ENCODE measurements at places on chromosomes 6 and 20. TPM values are rescaled to one million over a fixed set of nuclear protein-coding genes. Genes with fewer than 3 reads are reported as not detected.

The SSTR4 gene
- total RNA-seq: not detected

The RAMACL gene
- total RNA-seq: 2.3 TPM

DNA sequence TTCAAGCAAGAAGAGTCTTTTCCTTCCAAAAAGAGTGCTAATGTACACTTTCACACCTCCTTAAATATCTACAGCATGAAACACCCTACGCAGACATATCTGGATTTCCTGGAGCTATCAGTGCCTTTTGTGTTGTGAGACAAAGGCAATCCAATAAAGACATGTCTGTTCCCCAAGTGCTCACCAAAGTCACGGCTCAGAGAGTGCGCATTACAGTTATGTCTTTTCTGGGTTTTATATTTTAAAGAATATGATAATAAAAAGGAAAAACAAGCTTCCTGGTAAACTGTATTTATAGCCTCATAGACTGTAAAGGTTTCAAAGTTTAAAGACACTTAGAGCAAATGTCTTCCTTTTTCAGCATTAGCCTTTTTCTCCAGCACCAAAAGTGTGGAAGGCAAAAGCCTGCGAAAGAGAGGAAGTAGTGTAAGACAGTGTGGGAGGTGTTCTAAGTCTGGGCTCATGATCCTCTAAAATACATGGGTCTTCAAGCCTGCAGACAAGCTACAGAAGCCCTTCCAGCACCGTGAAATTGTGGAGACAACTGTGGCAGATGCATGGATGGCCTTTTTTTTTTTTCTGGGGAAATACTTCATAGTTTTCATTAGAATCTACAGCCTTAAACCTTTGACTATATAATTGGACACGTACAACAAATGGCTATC, 135.0 kb upstream of the SLC35B3 start:
- DNase-seq: no peak

DNA sequence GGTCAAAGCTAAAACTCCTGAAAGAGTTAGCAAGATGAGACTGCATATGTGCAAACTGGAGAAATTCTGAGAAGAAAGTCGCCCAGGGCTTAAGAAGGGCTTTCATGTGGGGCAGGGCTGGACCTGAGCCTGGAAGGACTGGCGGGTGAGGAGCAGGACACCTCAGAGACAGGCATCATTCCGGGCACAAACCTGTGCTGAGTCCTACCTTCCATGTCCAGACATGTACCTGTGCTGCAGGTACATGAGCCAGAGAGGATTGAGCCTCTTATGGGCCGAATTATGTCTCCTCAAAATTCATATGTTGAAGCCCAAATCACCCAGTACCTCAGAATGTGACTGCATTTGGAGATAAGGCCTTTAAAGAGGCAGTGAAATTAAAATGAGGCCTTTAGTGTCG, 171.0 kb downstream of the QRSL1 start:
- no peak for DNase-seq

GRCh38 chr20:50540620-50541605, 30.7 kb downstream of the PTPN1 start:
- DNase-seq: peak; percentile 79

GRCh38 chr6:155544677-155545076, 89.0 kb upstream of the NOX3 start:
- no peak for DNase-seq

The NMBR gene
- under 0.01 TPM for total RNA-seq

- no peak for DNase-seq
These were observed 283.8 kb upstream of the BMP2 start for GRCh38 chr20:6483727-6484126.

DNA sequence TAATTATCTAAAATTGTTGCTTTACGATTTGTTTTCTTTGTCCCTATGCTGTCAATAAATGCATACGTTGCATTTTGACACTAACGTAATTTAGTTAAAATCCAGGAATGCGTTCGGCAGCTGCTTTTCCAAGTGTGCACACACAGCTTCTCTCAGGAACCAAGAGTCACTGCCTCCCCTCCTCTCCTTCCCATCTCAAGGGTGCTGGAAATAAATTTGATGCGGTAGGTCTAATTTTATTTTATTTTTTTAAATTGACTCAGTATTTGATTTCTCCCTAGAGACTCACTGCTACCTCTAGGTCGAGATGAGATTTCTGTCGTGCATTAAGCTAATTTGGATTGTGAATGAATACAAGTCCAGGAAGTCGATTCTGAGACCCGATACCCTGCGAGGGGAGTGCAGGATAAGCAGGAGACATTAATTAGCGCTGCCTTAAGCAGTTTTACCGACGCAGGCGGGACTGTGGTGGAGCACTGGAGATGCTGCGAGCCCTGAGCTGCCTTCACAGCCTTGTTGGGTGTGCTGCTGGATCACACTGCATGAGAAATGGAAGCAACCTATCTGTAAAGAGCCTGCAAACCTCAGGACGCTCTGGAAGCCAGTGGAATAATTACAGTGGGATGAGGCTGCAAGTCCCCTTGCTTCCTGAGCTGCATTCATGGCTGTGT, 381.2 kb downstream of the C6orf118 start:
- DNase-seq: peak; percentile 3

- peak; percentile 48 for DNase-seq
These were observed 70.4 kb downstream of the BACH2 start for GRCh38 chr6:90226257-90226656.

DNA sequence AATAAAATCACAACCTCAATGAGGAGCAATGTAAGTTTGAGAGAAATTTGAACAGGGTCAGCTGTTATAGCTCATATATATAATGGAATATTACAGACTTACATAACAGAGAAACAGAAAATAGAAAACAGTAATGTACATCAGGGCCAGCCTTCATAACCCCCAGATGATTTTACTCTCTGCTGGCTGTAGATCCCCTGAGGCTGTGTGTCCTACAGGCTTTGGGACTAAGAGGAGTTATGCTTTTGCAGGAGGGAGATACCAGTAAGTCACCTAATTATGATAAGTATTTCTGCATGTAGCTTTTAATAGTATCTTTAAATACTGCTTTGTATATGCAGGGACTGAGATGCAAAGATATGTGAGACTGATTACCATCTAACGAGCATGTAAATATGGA, 105.8 kb upstream of the ASCC3 start:
- DNase-seq: no peak

- DNase-seq: no peak
These were observed 156.3 kb downstream of the CARMIL1 start for GRCh38 chr6:25435416-25435985.

GRCh38 chr20:6613280-6613861, 154.1 kb upstream of the BMP2 start:
- no peak for DNase-seq

DNA sequence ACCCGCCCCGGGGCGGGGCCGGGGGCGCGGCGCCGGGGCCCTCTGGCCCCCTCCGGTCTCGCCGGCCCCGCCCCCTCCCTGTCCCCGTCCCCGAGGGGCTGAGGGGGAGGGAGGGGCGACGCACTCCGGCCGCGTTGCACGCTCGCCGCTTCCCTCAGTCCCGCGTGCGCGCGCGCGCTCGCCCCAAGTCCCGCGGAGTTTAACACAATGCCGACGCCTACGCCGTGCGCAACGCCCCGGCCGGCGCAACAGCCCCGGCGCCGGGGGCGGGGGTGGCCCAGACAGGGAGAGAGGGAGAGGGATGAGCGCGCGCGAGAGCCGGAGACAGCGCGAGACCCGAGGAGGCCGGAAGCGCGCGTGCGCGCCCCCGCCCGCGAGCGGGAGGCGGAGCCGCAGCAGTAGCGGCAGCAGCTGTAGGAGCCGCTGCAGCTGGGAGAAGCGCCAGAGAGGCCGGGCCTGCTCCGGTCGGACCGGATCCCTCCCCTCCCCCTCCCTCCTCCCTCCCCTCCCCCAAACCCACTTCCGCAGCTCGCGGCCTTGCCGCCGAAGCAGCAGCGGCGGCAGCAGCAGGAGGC, 996 bp downstream of the ZBTB2 start:
- DNase-seq: peak; percentile 98

GRCh38 chr6:37536491-37537190, 36.9 kb upstream of the CCDC167 start:
- no peak for DNase-seq

- DNase-seq: no peak
These were observed 55.9 kb upstream of the LOC128125822 start for GRCh38 chr6:63516186-63516944.

The ACAT2 gene
- 121 TPM for total RNA-seq

DNA sequence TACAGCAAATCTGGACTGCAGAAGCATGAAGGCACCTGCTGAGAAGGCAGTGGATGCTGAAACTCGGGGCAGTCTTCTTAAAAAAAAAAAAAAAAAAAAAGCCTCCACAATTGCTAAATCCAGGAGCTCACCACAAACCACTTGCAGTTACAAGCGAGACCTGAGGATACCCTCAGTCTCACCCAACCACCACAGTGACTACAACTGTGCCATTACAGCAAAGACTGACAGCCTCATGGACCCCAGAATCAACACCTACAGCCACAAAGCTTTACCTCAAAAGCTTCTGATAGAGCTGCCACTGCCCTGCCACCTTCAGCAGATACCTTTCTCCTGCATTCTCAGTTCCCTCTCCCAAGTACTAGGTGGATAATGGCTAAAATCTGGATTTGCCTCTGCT, 9.0 kb downstream of the COL21A1 start:
- no peak for DNase-seq

DNA sequence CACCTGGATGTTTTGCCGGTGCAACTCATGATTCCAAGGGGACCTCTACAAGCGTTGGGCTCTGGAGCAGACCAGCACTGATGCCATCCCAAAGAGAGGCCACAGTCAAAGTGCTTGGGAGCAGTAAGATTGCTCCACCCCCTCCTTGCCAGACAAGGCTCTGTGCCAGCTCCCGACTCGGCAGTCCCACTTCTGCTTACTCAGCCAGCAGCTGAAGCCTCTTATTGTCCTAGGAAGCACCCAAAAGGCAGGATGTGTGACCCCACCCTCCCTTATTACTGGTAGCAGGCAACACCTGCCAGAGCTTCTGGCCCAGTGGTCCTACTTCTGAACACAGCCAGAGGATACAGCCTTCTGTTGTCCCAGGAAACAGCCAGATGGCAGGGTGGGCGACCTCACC, 614.2 kb downstream of the TENT5A start:
- DNase-seq: no peak

DNA sequence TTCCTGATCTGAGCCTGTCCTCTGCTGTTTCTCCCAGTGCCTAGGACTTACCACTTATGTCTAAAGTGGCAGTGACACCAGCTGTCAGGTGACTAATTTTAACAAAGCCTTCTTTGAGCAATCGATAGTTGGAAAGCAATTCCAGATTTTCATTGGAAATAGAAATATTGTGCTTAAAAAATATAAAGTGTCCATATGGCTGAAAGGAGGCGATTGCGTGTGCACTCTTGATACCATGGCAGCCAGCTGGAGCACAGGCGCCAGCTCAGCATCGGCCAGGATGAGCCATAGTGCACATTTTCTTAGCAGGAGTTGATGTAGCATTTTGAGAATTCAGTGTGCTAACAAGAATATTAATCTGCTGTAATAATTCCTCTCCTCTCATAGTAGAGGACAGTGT, 70.0 kb downstream of the LRRC1 start:
- no peak for DNase-seq

The PDYN gene
- not detected for total RNA-seq

The SPAG4 gene
- total RNA-seq: 8.5 TPM

GRCh38 chr6:1619673-1620503, 10.2 kb downstream of the FOXC1 start:
- no peak for DNase-seq

DNA sequence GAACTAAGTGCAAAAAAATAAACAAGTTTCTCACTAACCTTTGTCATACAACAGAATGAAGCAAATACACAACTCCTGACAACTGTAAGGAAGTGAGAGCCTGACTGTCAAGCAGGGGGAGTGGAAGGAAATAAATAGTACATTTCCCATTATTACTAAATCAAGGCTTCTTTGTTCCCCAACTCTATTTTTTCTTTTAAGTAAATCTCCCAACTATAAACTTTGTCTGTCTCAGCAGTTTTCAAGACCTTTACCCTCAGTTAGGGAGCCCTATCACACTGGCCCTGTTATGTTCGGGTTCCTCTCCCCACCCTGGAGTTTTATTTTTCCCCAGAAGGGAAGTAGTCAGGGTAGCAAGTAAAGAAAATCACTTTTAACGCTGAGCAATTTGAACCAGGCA, 24.1 kb upstream of the IPCEF1 start:
- no peak for DNase-seq

DNA sequence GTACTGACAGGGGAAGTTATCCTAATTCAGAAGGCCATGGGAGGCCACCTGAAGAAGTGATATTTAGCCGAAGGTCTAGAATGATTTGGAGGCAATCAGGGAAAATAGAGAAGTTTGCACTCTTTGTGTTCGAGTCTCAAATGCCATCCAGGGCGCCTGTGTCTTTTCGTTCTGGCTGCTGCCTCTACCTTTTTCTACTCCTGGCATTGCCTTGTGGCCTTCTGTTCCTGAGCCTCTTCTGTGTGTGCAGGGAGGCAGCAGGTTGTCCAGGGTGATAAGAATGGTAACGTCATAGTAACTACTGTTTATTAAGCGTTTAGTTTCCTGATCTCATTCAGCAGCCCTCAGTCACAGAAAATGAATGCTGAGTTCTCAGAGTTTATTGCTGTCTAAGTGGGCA, 252.1 kb downstream of the FARS2 start:
- no peak for DNase-seq

The ZNF391 gene
- 1.3 TPM for total RNA-seq

DNA sequence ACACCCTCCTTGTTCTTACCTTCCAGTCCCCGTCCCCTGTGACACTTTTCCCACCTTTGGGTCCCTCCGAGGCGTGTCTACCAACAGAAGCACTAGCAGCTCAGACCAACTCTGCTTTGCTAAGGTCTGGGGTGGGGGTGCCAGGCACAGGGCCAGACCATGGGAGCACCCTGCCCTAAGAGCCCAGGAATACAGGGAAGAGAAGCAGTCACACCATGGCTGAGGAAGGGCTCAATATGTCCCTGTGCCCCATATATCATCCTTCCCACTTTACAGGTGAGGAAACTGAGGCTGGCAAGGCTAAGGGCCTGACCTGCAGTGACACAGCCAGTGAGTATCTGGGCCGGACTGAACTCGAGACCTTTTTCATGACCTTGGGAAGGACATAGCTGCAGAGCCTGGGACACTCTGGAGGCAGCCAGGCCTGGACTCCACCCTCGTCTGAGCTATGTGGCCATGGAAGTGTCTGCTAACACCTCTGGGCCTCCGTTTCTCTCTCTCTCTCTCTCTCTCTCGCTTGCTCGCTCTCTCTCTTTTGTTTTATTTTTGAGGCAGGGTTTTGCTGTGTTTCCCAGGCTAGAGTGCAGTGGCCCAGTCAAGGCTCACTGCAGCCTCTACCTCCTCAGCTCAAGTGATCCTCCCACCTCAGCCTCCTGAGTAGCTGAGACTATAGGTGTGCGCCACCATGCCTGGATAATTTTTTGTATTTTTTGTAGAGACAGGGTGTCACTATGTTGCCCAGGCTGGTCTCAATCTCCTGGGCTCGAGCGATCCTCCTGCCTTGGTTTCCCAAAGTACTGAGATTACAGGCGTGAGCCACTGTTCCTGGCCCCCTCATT, 156.7 kb downstream of the GRM4 start:
- DNase-seq: no peak

GRCh38 chr6:113763876-113764275, 93.3 kb upstream of the MARCKS start:
- peak; percentile 79 for DNase-seq

- peak; percentile 16 for DNase-seq
These were observed 366.8 kb upstream of the KHDRBS2 start for GRCh38 chr6:62652692-62653328.

All from fibroblast of lung (primary cell).